ENCODE measurements at places on chromosomes 11 and 22. TPM values are rescaled to one million over a fixed set of nuclear protein-coding genes. Genes with fewer than 3 reads are reported as not detected.

Gene C11orf91
- polyA plus RNA-seq = not detected

Gene MYRF
- not detected for polyA plus RNA-seq

Gene PGA5
- not detected for polyA plus RNA-seq

Gene CD3D
- polyA plus RNA-seq = 3.9 TPM

Gene GLB1L3
- not detected for polyA plus RNA-seq

Gene TENM4
- polyA plus RNA-seq = not detected

Gene OR6T1
- polyA plus RNA-seq = not detected

Gene MAJIN
- not detected for polyA plus RNA-seq

Gene SOX10
- polyA plus RNA-seq = not detected

Gene MYOD1
- not detected for polyA plus RNA-seq

Gene TBX10
- not detected for polyA plus RNA-seq

Gene LSP1
- 399 TPM for polyA plus RNA-seq
